ENCODE measurements at places on chromosomes 6 and 20. TPM values are rescaled to one million over a fixed set of nuclear protein-coding genes. Genes with fewer than 3 reads are reported as not detected.

DNA sequence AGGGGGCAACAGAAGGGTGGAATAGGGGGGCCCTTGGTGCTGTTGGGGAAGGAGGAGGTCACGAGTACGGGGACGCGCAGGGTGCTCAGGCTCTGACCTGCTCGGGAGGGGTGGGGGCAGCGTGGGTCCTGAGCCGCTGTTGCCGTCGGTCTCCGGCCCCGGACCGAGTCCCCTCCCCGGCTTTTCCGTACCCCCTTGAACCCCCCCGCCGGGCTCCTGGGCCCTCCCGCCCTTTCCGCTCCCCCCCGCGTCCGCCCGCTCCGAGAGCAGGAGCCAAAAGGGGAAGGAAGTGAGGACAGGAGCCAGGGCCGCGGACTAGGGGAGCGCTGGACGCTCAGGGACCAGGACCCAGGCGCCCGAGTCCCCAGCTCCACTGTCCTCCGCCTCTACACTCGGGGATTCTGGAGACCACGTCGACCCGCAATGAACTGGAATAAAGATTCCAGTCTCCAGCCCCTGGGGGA lies at the start of gene RGL2:
Gene RGL2, minus strand, starts transcription at position 170 of the 464 bp plus-strand sequence. CDS start 332 bp downstream, outside the sequence.
- no peaks in the 10 kb centered on the region for H3K27me3 ChIP-seq
- H3K4me3 ChIP-seq: peak within 1 kb of the TSS; percentile 71
- H3K27ac ChIP-seq: peak within 1 kb of the TSS; percentile 96
- DNase-seq: peak; percentile 81
- peaks cover 3% of the 10 kb centered on the region for H3K4me1 ChIP-seq

DNA sequence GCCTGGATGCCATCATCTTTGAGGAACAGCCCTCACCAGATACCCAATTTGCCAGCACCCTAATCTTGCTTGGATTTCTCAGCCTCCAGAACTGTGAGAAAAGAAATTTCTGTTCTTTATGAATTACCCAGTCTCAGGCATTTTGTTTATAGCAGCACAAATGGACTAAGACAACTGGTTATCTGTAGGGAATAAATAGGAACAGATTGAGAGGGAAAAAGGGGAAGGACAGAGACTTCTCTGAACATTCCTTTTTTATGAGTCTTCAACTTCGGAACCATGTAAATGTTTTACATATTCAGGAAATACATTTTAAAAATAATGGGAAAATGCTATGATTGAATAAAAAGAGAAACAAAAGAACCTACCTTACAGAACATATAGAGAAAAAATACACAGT lies 20.9 kb downstream of the KCTD20 start:
- no peaks in the 10 kb centered on the region for H3K4me1 ChIP-seq
- H3K27me3 ChIP-seq: no peaks in the 10 kb centered on the region
- H3K27ac ChIP-seq: no peak overlapping the region
- no peaks in the 10 kb centered on the region for H3K36me3 ChIP-seq

GRCh38 chr6:33621711-33622388 lies 728 bp downstream of the ITPR3 start:
- H3K27me3 ChIP-seq: no peaks in the 10 kb centered on the region
- peak overlapping the region; percentile 90 for H3K27ac ChIP-seq
- peaks cover 4% of the 10 kb centered on the region for H3K36me3 ChIP-seq
- peaks cover 6% of the 10 kb centered on the region for H3K4me1 ChIP-seq
- H3K4me3 ChIP-seq: peak overlapping the region; percentile 64
- peak; percentile 66 for DNase-seq

DNA sequence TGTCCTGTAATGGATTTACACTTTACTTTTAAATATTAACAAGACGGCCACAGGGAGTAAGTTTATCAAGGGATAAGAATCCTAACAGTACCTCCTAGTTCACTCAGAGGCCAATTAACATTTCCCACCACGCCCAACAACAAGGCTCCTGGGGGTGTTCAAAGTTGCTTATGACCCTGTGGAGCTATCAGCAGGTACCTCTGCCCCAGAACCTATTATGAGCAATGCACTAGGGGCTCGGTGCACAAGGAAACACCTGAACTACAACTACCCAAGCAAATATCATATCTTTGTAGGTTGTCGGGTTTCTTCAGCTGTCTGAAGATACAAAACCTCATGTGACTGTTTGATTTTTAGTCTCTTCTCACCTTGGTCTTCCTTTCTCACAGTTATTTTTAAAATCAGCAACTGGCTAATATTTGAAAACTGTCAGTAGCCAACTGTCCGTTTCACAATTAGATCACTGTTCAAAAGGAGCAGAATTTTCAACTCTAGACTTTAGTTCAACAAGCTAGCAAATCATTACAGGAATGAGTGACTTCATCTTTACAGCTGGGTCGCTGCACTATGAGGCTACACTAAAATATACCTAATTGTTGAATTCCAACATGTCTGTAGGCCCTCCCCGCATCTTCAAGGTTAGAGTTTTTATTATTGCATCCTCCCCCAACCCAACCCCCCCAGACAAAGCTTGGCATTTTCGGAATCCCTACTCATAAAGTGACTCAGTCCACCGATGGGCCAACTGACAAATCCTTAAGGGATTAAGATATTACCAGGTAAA lies 38.1 kb downstream of the B4GALT5 start:
- H3K36me3 ChIP-seq: no peaks in the 10 kb centered on the region
- H3K4me1 ChIP-seq: peaks cover 13% of the 10 kb centered on the region
- no peak overlapping the region for H3K4me3 ChIP-seq
- H3K27ac ChIP-seq: no peak overlapping the region
- no peak for DNase-seq
- no peaks in the 10 kb centered on the region for H3K27me3 ChIP-seq

DNA sequence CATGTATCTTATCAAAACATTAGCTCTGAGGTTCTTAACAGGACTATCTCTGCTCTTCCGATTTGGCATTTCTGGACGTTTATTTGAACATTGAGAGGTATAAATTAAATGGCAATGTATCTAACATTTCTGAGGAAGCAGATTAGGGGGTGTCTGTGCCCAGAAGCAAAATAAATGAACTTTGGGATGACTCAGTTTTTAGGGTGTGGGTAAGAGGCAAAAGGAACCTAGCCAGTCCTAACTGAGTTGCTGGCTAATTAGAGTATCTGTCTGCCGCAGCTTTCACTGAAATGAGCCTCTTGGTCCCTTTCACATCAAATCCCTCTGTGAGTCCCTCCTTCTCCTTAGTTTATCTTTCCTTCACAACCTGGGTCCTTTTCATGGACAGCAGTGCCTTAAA lies 1.1 kb downstream of the RNF144B start:
- H3K27me3 ChIP-seq: no peaks in the 10 kb centered on the region
- no peak for DNase-seq
- H3K36me3 ChIP-seq: no peaks in the 10 kb centered on the region

DNA sequence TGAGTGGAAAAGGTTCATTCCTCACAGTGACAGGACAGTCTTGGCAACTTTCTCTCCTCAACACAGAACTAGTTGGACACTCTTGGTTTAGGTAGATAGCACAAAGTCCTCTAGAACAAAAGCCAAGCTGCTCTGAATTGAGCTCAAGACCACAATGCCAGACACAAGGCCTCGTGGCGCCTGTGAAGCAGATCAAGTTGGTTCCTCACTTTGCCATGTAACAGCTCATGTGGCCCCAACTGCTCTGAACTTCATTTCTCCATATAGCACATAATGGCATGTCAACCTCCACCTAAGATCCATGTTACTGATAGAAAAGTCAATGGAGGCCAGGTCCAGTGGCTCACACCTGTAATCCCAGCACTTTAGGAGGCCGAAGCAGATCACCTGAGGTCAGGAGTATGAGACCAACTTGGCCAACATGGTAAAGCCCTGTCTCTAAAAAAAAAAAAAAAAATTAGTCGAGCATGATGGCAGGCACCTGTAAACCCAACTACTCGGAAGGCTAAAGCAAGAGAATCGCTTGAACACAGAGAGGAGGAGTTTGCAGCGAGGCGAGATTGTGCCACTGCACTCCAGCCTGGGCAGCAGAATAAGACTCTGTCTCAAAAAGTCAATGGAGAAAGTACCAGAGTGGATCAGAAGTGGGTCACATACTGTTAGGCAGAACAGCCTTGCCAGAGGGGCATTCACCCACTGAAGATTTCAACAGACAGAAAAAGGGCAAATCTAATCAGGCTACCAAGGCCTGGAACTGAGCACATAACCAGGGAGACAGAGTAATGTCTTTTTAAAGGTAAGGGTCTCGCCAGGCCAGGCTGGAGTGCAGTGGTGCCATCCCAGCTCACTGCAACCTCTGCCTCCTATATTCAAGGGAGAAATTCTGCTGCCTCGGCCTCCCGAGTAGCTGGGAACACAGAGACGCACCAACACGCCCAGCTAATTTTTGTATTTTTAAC lies 21.2 kb downstream of the ROMO1 start:
- DNase-seq: no peak
- no peak overlapping the region for H3K27ac ChIP-seq
- H3K36me3 ChIP-seq: peaks cover 56% of the 10 kb centered on the region
- H3K4me3 ChIP-seq: no peak overlapping the region

- no peaks in the 10 kb centered on the region for H3K36me3 ChIP-seq
- H3K27me3 ChIP-seq: no peaks in the 10 kb centered on the region
- H3K4me3 ChIP-seq: no peak overlapping the region
- no peak for DNase-seq
Measured at GRCh38 chr6:132188556-132189264, 212.6 kb downstream of the MOXD1 start.

- no peak for DNase-seq
- peak overlapping the region; percentile 53 for H3K4me3 ChIP-seq
- H3K36me3 ChIP-seq: no peaks in the 10 kb centered on the region
- H3K27me3 ChIP-seq: peaks cover 48% of the 10 kb centered on the region
- H3K27ac ChIP-seq: no peak overlapping the region
Measured at GRCh38 chr6:75204959-75205775, 686 bp downstream of the COL12A1 start.

DNA sequence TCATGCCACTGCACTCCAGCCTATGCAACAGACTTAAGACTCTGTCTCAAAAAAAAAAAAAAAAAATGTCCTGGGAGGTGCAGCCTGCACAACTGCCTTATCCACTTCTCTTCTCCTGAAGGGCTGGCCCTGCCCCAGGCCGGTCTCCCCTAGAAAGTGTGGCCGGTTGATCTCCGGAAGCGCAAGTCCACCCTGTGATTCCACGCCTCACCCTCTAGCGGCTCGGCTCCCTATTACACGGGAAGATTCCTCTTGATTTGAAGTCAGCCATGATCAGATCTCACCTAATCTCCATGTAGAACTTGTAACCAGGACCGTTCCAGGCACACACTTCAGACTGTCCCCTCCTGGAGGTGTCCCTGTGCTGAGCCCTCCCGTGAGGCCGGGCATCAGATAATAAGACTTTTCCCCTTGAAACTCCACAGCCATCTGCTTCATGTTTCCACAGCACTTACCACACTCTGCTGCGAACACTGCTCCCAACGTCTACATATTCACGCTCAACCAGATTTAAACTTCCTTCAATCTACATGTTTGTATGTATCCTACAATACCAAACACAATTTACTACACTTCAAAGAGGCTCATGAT lies 49.3 kb upstream of the RPS6KA2 start:
- H3K27ac ChIP-seq: no peak overlapping the region
- no peak for DNase-seq
- H3K36me3 ChIP-seq: no peaks in the 10 kb centered on the region
- H3K4me1 ChIP-seq: peaks cover 19% of the 10 kb centered on the region
- no peak overlapping the region for H3K4me3 ChIP-seq

DNA sequence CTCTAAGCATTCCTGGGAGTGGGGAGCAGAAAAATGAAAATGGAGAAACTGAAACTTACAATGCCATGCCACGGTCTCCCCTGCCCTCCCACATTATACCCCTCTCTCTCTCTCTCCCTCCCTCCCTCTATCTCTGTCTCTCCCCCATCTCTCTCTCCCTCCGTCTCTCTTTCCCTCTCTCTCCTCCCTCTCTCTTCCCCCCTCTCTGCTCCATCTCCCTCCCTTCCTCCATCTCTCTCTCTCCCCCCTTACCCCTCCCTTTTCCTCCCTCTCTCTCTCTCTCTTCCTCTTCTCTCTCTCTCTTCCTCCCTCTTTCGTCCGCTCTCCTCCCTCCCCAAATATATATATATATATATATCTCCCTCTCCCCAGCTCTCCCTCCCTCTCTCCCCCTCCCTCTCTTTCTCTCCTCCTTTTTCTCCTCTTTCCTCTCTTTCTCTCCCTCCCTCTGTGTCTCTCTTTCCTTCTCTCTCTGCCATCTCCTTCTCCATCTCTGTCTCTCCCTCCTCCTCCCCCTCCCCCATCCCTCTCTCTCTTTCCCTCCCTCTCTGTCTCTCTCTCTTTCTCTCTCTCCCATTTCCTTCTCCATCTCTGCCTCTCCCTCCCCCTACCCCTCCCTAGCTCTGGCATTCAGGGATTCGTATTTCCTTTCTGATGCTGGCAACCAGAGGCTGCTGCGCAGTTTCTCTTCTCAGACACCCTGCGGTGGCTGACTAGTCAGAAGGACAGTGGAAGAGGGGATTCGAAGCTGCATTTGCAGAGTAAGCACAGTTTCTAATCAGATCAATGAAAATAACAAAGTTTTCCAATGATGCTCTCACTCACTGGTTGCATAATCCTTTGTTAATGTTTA lies 13.9 kb upstream of the VAPB start:
- no peaks in the 10 kb centered on the region for H3K36me3 ChIP-seq
- H3K27ac ChIP-seq: no peak overlapping the region
- no peak overlapping the region for H3K4me3 ChIP-seq
- H3K27me3 ChIP-seq: no peaks in the 10 kb centered on the region
- no peaks in the 10 kb centered on the region for H3K4me1 ChIP-seq

DNA sequence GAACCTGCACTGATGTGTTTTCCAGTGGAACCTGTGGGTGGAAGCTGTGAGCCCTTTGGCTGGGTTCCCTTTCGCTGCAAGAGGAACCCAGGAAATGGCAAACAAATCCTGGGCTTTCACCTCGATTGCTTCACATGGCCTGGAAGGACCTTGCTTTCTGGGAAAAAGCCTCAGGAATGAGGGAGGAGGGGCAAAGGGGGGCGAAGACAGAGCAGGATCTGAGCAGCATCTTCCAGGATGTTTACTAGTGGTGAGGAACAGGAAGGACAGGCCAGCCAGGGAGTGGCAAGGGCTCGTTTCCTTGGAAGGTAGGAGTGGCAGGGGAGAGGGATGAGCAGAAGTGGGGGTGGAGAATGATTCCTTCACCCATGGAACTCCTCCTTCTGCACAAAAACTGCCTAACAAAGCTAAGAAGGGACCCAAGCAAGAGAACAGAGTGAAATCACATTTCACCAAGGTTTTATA lies 5.9 kb downstream of the SLC2A10 start:
- H3K27me3 ChIP-seq: no peaks in the 10 kb centered on the region
- peaks cover 8% of the 10 kb centered on the region for H3K4me1 ChIP-seq
- no peak overlapping the region for H3K4me3 ChIP-seq
- DNase-seq: no peak
- no peaks in the 10 kb centered on the region for H3K36me3 ChIP-seq
- H3K27ac ChIP-seq: no peak overlapping the region

DNA sequence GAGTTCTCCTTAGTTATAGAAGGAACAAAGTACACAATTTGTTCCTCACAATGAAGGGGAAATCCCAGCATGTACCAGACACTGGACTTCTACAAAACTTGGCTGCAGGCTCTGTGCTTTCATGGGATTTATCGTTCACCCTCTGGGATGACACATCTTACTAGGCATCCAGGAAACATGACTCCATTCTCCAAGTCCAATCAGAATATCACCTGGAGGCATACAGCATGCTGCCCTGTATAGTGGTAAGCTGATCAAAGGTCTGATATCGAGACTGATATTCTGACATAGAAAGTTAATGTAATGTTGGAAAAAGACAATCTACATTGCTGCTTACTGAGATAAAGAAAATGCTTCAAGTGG lies 6.7 kb downstream of the RWDD2A start:
- H3K4me3 ChIP-seq: no peak overlapping the region
- no peak overlapping the region for H3K27ac ChIP-seq

The HLA-DOA gene
- 20.7 TPM for total RNA-seq

The TMEM244 gene
- total RNA-seq: not detected

The ELOVL4 gene
- 1.4 TPM for total RNA-seq

The RWDD2A gene
- total RNA-seq: 2.8 TPM

The RGS19 gene
- total RNA-seq: 15.1 TPM

The C20orf202 gene
- 0.37 TPM for total RNA-seq
